ENCODE measurements at places on chromosomes 3 and 15.
A peak's percentile ranks its signal among the peaks of the same experiment; 100 is the strongest.

DNA sequence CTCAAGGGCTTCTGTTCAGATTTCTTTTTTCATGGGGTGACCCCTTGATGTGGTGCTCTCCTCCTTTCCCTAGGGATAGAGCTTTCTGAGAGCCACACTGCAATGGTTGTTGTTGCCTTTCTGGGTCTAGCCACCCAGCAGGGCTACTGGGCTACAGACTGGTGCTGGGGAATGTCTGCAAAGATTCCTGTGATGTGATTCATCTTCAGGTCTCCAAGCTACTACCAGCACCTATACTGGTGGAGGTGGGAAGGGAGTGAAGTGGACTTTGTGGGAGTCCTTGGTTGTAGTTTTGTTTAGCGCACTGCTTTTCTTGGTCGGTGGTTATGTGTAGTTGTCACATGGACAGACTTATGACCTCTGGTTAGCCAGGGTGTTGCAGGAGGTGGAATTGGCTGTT lies 392.3 kb upstream of the CNTN6 start:
- no peak for DNase-seq

- DNase-seq = no peak
Observed at GRCh38 chr3:19046440-19046839, 101.9 kb upstream of the KCNH8 start.

DNA sequence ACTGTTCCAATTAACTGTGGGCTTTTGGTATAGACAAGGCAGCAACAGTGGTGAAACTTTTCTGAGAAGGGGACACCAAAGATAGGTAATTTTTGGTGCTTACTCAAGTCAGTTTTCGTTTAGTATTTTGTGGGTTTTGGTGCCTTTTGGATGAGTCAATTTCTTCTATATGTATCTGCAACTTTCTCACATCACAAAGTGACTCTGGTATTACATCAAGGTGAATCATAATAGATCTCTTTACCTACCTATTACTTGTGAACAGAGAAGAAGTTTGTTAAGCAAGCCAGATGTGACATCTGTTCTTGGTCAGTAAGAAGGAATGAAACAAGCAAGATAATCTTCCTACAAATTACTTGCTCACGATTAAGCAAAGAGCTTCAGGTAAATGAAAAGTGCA lies 732.4 kb upstream of the DPPA4 start:
- DNase-seq = no peak

- no peak for DNase-seq
Observed at GRCh38 chr3:64798316-64798715, 110.5 kb upstream of the ADAMTS9 start.

- no peak for DNase-seq
Observed at GRCh38 chr3:135755330-135756105, 210.0 kb upstream of the PPP2R3A start.

GRCh38 chr15:94272251-94272898 lies 41.0 kb downstream of the MCTP2 start:
- DNase-seq = no peak

GRCh38 chr3:152460936-152461335 lies 192.2 kb downstream of the MBNL1 start:
- DNase-seq = no peak

DNA sequence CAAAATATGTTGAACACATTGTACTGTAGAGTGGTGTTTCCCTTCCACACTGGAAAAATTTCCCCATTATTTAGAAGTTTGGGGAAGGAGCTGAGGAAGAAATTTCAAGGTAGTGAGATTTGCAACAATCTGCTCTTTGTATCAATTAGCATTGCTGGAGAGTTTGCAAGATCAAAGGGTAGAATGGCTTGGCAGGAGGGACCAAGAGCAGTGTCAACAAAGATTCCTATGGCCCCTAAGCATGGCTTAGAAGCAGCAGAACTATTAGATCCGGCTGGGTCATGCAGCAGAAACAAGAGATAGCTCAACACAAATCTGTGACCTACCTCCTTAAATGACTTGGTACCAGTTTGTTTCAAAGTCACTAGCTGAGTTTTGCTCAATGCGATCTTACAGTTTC lies 175.0 kb downstream of the C3orf38 start:
- no peak for DNase-seq

DNA sequence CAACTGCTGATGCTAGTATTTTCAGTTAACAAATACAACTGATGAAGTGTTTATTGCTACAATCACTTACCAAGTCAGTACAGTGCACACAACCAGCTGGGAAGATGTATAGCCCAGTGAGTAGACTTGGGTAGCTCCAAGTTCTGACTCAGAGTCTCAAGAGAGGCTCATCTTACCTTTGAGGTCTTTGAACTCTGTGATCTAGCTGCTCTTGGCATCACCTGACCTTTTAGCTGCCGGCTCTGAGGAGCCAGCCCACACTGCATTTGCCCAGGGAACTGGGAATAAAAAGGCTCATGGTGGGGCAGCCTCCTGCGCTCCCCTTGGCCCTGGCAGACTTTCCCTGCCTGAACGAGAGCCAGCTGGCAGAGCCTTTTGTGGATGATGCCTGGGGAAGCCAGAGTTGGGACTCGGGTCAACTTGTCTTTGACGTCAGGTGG lies 82.6 kb downstream of the CEMIP start:
- DNase-seq = no peak

- no peak for DNase-seq
Observed at GRCh38 chr3:189041482-189042090, 130.2 kb upstream of the TPRG1 start.

- DNase-seq = no peak
Observed at GRCh38 chr3:172268425-172268824, 179.8 kb downstream of the GHSR start.

GRCh38 chr3:108513961-108514360 lies 3.6 kb upstream of the MYH15 start:
- DNase-seq = no peak

DNA sequence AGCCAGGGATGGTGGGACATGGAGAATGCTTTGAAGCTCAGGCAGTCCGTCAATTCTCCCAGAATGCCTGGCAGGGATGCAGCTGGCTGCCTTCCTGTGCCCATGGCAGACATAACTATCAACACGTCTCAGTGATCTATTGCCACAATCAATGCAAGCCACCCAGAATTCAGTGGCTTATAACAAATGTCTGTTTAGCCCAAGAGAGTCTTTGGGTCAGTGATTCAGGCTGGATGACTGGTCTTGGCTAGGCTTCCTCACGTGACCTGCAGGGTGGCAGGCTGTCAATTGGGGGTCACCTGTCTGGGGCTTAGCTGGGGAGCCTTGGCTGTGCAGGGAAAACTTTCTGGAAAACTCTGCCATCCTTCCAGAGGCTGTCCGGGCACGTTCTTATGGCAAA lies 213.1 kb upstream of the LRRFIP2 start:
- no peak for DNase-seq

GRCh38 chr15:86629409-86630356 lies 550.0 kb downstream of the AGBL1 start:
- no peak for DNase-seq

DNA sequence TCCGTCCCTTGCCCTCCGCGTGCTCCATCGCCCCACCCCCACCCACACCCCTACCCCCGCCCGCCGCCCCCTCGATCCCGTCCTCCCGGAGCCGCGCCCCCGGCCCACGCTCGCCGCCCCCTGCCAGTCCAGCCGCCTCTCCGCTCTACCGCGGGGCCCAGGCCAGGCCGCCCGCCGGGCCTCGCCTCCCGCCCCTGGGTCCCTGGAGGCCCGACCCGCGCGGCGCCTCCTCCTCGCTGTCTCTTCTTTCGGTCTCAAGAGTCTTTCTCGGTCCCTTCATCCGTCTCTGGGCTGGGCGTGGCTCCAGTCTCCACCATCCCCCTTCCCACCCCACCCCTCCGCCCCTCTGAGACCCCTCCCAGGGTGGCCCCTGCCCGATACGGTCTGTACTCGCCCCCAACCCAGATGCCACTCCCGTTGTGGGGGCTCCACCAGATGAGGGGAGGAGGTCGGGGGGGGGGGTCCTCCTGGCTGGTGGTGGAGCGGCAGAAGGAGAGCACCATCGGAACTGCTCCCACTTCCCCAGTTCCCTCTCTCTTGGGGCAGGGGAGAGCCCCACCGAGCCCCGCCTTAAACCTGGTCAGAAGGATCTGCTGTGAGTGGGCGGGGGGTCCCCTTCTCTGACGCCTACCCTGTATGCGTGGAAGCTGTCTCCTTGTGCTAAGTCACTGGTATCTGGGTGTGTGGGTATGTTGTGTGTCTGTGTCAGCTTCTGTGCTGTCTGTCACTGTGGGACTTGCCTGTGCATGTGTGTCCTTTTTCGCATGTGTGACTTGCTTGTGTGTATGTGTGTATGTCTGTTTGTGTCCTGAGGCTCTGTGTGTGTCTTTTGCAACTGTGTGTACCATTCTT lies 1.0 kb downstream of the PRKCD start:
- DNase-seq = no peak

DNA sequence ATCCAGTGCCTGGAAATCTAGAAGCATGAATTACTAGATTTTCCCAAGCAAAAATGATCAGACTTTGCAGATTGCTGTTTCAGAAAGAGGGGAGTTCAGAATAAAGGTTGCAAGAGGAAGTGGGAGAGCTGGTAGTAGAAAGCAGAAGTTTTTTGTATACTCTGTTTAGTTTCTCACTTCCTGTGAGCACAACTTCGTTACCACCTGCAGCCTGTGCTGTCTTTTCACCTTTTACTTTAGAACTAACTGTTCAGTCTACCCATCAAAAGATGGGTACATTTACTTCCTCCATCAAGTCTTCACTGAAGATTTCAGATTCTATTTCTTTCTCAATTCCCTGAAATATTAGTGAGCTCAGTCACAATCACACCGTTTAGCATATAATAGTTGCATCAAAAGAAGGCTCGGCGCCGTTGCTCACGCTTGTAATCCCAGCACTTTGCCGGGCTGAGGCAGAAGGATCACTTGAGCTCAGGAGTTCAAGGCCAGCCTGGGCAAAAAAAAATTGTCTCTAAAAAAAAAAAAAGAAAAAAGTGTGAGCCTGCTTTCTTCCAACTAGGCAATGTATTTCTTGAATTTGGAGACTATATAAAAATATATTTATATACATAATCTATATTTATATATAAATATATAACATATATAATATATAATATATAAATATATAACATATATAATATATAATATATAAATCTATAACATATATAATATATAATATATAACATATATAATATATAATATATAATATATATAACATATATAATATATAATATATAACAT lies 1.8 kb upstream of the CEP97 start:
- DNase-seq = peak; percentile 58

GRCh38 chr3:877001-877400 lies 215.8 kb upstream of the CNTN6 start:
- DNase-seq = no peak

GRCh38 chr3:195251336-195252065 lies 19.5 kb downstream of the XXYLT1 start:
- no peak for DNase-seq

DNA sequence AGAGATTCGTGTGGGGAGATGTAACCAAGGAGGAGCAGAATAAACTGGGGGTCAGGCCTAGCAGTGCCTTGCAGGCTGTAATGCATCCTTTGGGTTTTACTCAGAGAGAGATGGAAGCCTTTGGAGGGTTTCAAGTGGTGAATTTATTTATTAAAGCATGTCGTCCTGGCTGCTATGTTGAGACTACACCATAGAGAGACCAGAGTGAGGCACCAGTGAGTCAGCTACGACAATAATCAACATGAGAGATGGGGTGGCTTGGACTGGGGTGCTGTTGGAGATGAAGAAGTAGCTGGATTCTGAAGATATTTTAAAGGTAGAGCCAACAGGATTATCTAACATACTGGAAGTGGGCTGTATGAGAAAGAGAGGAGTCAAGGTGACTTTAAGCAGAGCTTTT lies 335.3 kb upstream of the ARHGEF26 start:
- DNase-seq = no peak

- DNase-seq = no peak
Observed at GRCh38 chr3:27927882-27928281, 205.8 kb upstream of the EOMES start.

- DNase-seq = no peak
Observed at GRCh38 chr3:4067893-4068292, 235.3 kb upstream of the SETMAR start.

DNA sequence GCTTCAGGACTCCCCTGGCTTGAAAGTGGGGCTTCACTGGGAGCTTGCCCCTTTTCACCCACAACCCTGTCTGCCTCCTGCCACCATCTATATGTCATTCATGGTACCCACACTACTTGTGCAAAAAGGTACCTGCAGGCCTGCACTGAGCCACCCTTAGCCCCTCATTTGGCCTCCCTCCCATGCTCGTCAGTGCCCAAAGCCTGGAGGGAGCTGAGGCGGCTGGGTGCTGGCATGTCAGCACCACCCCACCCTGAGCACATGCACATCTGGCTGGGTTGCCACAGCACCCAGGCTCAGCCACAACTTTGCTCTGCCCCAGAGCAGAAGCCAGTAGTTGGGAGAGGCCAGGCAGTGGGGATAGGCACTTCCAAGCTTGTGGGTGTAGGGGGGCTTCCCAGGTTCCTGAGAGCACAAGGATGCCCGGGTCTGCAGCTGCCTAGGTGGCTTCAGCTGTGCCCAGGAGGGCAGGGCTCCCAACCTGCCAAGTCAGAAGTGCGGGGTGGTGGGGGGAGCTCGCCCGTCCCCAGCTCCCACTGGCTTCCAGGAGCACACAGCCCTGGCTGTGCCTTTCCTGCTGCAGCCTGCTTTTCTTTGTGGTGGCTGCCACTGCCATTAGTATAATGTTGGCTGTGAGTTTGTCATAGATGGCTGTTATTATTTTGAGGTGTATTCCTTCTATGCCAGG lies 1054.6 kb upstream of the EPHA6 start:
- DNase-seq = no peak

- DNase-seq = no peak
Observed at GRCh38 chr3:156323466-156323865, 203.1 kb downstream of the KCNAB1 start.

GRCh38 chr3:35757991-35758757 lies 118.8 kb downstream of the ARPP21 start:
- DNase-seq = no peak

- no peak for DNase-seq
Observed at GRCh38 chr3:101270149-101270548, 50.2 kb downstream of the IMPG2 start.

GRCh38 chr3:59839810-59840515 lies 790.1 kb upstream of the CFAP20DC start:
- no peak for DNase-seq

- no peak for DNase-seq
Observed at GRCh38 chr3:113514265-113514769, 639 bp downstream of the SPICE1 start.

- no peak for DNase-seq
Observed at GRCh38 chr15:75947092-75947491, 43.4 kb downstream of the FBXO22 start.

DNA sequence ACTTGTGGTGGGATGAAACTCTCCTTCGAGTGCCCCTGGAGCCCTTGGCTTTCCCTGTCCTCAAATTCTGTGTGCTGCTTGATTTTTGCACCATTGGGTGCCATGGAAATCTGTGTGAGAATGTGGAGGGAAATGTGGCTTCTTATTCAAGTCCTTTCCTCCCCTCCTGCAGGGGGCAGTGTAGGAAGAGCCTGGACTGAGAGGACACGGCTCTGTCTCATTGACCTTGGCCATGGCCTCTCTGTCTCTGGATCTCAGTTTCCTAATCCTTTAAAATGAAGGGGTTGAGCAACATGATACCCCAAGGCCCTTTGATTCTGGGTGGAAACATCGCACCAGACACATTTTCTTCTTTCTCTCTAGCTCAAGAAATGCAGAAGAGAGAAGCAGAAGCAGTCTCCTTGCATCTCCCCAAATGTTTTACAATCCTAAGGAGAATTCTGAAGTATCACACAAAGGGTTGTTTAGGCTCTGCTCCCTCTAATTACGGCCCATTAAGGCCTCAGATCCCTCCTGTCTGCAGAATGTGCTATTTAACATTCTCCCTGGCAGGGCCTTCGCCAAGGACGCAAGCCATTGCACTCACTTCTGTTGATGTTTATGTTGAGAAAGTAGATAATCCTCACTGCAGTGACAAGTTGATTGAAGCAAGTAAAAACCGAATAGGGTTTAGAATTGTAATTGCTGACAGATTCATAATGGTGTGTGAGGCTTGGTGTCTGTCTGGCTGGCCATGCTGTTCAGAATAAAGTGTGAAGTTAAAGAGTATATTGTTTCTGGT lies 169.1 kb downstream of the TPRG1 start:
- DNase-seq = no peak
